ENCODE measurements at places on chromosomes 2 and 18.

- DNase-seq, result peak; percentile 10
Observed at GRCh38 chr2:241659150-241659739, 21.8 kb downstream of the ATG4B start.

DNA sequence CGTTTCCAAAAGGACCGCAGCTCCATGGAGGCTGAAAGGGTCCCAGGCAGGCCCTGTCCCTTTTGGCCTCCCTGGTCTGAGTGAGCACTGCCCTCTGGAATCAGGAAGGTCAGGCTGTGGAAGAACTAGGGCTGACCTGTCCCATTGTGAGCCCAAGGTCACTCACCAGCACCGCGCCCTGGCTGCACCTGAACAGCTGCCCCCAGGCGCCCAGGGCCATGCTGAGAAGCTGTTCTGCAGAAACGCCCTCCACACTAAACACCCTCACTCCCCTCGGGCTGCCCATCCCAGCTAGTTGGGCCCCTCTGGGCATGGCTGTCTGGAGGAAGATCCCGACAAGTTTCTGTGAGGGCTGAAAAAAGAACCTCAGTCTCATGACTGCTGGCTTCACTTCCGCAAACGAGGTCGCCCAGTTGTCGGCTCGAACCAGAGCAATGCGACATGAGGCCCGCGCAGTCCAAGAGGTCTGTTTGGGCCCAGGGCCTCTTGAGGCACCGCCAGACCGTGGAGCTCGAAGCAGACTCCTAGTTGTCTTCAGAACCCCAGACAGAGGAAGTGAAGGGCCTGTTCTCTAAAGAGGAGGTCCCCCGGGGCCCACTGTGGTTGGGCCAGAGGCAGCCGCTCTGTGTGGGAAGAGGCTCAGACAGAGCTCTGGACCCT lies 64.4 kb downstream of the INPP5D start:
- no peak for DNase-seq

- DNase-seq, result no peak
Observed at GRCh38 chr2:200301953-200302858, 4.3 kb upstream of the SPATS2L start.

- DNase-seq, result no peak
Observed at GRCh38 chr2:181962142-181962541, 23.5 kb upstream of the PPP1R1C start.

GRCh38 chr2:20543469-20544152 lies 96.7 kb downstream of the RHOB start:
- no peak for DNase-seq

DNA sequence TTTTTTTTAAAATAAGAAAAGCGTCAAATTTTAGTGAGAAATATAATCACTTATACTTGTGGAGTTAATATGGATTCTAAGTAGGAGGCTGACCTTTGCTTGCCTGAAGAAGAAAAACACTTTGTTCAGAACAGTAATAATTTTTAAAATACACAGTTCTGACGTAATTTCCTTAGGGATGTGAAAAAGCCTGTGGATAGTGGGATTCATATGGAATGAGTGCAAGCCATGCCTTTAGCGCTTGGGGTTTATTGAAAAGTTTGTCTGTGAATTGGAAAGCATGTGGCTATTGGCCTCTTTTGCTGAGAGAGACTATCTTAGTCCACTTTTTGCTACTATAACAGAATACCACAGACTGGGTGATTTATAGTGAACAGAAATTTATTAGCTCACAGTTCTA lies 151.3 kb downstream of the CCDC85A start:
- no peak for DNase-seq

DNA sequence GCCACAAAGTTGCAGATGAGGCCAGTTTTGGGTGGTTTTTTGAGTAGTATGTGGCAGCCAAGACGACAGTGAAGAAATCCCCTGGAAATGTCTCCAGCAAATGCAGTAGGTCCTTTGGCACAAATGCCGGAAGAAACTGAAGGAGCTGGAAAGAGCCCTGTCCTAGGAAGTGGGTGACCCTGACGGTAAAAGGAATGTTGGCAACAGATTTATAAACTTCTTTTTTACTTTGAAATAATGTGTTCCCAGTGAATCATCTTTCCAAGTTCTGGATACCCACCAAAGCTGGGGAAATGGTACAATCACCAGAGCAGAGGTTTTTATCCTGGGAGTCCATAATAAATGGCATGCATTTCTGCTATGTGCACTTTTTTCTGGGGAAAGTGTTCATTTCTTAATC lies 112.9 kb downstream of the CSRNP3 start:
- DNase-seq, result no peak

- DNase-seq, result no peak
Observed at GRCh38 chr2:112790305-112790704, 6.0 kb upstream of the IL1A start.

- DNase-seq, result no peak
Observed at GRCh38 chr2:218880102-218880858, at the start of gene WNT10A. Gene WNT10A (plus strand): TSS chr2:218880852. CDS start chr2:218880996, 144 bp downstream.

GRCh38 chr2:19536136-19536535 lies 177.7 kb upstream of the OSR1 start:
- DNase-seq, result no peak

- DNase-seq, result no peak
Observed at GRCh38 chr18:78123144-78123909, 856.3 kb upstream of the SALL3 start.

- no peak for DNase-seq
Observed at GRCh38 chr2:216804357-216805350, 55.2 kb downstream of the TNP1 start.

- DNase-seq, result no peak
Observed at GRCh38 chr2:3633089-3633981, 24.7 kb upstream of the ALLC start.

DNA sequence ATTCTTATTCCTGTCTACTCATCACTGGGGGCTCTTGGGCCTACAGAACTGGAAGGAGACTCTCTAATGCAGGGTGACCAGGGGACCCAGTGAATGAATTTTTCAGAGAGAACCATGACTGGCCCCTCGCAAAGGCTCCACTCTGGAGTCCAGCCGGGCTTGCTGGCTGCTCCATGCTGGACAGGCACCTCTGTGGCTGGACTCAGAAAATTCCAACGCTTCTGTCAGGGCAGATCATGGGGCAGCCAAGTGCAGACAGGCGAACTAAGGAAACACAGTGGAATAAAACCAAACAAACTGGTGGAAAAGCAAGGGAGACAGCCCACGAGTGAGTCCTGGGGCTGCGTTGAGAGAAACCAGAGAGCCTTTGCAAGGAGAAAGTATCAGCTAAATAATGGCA lies 57.2 kb downstream of the ACAA2 start:
- no peak for DNase-seq

- DNase-seq, result no peak
Observed at GRCh38 chr2:195694553-195694952, 37.5 kb downstream of the SLC39A10 start.
